T-helper 2 cell (primary cell): ENCODE measurements at places on chromosomes 13 and 19.

- DNase-seq = no peak
These were observed 207.4 kb downstream of the NHLRC3 start for GRCh38 chr13:39245688-39246087.

- DNase-seq = no peak
These were observed 670 bp downstream of the MAP2K7 start for GRCh38 chr19:7904074-7905020.

DNA sequence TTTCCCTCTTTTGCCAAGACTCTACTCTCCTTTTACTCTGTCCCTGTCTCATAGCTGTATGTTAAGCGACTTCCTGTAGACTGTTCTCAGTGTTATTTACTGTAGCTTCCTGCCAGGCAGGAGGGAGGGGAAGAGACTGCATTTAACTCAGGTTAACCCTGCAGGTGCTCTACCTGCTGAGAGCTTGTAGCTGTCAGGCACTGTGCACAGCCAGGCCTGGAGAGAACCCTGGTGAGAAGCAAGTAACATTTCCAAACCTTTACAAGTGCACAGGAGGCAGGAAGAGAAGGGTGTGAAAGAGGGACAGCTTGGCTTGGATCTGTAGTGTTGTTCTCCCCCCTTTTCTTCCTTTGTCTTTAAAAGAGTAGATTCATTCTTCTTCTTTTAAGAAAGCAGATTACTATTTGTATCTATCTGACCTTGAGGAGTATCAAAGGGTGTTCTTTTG is 167.1 kb downstream of the LMO7 start:
- DNase-seq = no peak

GRCh38 chr13:76741624-76742023 is 144.6 kb downstream of the KCTD12 start:
- DNase-seq = no peak

GRCh38 chr19:45641274-45642105 is 2.3 kb upstream of the EML2 start:
- peak; percentile 31 for DNase-seq

DNA sequence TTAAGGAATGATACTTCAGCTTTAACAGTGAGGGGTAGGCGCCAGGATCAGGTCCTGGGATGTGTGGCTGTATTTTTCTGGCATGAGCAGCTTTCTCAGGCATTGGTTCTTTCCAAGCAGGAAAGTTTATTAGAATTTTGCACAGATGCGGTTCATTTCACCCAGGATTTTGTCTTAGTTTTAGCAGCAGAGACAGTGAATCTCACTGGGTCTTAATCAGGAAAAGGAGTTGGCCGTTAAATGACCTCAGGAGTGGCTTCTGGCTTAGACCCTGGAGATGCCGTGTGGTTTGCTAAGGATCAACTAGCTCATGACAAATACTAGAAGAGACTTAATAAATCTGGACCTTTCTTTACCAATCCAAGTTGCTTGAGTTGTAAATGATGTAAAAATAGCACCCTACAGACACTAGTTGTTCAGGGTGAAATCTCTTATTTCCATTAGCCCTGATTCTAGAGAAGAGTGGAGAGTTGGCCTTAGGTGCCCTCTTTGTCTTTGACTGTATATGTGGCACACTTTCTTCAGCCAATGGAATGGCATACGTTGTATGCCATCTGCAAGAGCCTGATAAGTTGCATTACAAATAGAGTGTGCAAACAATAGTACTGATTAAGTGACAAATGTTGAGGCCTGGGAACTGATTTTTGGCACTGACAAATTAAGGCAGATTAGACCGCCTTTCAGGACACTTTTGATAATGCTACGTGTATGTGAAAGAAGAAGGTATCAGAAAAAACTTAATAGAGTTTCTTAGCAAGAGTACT is 34.0 kb downstream of the LRCH1 start:
- no peak for DNase-seq

DNA sequence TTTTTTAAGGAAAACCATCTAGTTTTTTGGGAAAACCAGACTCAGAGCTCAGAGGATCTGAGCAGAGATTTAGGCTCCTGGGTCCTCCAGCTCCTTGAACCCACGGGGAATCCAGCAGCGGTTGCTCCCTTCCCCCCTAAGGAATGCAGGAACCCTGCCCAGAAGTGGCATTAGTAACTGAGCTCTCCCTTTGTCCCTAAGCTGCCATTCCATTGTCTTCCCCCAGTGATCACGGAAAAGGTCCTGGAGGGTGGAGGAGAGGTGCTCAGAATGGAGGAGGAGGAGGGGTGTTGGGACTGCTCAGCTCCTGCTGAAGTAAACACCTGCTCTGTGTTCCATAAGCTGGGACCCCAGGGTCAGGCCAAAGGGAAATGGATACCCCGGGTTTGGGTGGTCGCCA is 16.8 kb upstream of the OR1M1 start:
- no peak for DNase-seq

DNA sequence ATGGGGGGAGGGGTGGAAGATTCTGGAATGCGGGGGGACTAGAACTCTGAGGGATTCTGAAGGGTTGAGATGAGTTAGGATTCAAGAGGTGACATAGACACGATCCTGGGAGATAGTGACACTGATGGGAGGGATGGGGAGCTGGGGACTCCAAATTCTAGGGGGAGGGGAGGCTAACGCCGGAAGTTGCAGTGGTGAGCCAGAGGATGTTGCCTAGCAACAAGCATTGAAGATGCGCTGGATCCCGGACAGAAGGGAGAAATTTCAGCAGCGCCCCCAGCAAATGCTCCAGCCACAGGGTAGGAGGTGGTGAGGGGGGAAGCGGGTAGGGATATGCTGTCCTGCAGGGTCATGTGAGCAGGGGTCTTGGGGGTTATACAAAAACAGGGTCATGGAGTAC is 6.9 kb upstream of the LTBP4 start:
- DNase-seq = no peak

DNA sequence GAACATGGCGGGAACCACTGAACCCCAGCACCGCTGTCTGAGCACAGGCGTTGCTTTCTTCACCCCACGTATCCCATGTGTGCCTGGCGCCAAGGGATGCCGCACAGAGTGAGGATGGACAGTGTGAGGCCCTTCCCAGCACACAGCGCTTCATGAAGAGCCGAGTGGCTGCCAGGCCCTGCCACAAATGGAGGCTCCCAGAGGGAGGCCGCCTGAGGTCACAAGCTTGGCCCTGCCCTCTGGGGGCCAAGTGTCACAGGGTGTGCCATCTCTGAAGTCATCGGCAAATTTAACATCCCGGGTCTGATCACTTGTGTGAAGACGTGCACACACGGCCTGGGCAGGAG is 24.4 kb downstream of the MPND start:
- no peak for DNase-seq

DNA sequence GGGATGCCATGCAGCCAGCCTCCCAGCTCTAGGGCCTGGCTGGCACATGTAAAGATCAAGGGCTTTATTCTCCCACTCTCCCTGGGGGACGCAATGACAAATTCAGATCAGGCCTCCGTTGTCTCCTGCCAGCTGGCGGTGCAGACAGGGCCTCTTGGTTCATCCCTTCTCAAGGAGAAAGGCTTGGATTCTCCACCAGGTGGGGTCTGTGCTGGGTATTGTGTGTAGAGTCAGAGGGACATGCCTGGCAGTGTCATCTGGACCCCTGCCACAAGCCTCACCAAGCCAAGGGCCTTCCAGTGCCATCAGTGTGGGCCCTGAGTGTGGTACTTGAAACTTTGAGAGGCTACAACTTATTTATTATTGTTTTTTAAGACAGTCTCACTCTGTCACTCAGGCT is 8.4 kb upstream of the PTPRS start:
- DNase-seq = no peak

- no peak for DNase-seq
These were observed 7.3 kb downstream of the PTBP1 start for GRCh38 chr19:804419-805165.
